ENCODE measurements at places on chromosomes 13 and 19.

DNA sequence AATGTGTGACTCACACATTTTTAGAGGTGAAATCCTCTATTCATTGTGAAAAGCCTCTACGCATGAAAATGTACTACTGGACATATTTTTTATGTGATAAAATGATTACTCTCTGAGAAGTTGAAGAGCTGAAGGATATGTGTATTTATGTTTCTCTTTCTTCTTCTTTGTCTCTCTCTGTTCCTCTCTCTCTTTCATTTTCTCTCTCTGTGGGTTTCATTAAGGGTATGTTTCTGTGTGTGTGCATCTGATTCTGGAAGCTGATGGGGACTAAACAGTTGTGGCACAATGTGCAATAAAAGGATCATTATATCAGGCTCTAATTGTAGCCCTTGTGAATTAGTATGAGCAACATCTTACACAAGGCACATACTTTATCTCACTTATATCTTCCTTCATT lies 867.7 kb downstream of the PCDH9 start:
- no peak for DNase-seq

- DNase-seq = no peak
Observed at GRCh38 chr19:19096641-19097627, 33.1 kb downstream of the SLC25A42 start.

DNA sequence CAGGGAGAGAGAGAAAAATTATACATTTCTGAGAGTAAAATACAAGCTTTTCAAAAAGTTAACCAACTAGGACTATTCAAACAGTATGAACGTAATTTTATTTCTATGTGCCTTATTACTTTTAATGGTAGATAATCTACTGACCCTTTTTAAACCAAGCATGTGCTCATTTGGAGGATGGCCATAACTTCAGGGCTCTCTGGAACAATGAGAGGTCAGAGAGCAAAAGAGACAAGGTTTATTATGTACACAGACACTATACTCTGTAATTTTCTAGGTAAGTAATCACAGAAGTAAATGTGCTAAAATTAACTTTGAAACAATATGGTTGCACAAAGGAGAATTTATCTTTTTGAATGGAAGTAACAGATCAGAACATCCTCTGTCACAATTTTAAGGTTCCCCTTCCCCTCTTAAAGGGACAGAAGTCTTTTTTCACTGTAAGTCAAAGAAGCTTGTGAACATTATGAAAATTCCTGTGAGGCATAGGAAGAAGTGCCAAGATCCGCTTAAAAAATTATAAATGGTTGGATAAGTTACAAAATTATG lies 1.0 kb downstream of the POSTN start:
- DNase-seq = no peak

DNA sequence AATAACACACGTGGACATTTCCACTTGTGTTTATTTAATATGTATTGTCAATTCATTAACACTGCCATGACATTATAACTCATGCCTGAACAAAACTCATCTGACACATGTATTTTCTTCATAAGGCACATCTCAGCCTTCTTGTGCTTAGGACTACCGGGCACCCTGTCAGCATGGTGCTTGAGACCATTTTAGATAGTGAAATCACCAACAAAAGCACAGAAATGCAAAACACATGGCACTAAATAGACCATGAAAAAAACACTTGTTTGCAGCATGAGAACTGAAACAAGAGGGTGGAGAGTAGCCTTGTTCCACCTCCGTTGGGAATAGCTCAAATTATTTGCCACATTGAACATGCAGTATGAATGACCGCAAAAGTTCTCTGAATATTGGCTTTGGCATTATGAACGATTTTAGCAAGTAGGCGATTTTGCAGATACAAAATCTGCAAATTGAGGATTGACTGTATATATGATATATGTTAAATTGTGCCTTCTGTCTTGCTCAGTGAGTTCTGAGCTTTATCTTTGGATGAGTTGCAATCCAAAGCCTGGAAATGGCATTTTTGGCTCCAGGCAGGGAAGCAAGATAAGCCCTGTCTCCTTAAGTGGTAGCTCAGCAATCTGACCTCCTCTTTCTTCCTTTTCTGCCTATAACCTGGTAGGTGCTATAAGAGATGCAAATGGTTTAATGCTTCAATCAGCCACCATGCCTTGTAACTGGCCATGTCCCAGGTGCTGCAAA lies 328.2 kb downstream of the HS6ST3 start:
- no peak for DNase-seq

GRCh38 chr19:6271251-6271650 lies 8.5 kb downstream of the MLLT1 start:
- DNase-seq = no peak

DNA sequence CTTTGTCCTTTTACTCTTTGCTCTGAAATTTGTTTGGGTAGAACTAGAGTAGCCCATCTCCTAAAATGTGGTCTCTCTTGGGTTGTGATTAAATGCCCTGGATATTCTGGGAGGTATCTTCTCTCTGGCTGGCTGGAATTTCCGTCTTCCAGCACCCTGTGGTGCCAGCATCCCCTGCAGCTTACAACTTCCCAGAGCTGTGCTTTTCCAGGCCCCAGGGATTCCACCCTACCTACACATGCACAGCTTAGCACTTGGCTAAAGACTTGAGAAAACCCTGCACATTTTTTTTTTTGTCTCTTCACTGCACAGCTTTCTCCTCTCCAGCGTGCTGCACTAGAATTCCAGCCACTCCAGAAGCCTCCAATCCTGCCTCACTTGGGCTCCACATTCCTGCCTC lies 334.7 kb downstream of the IRS2 start:
- DNase-seq = no peak

- DNase-seq = peak; percentile 46
Observed at GRCh38 chr19:42076380-42076944, 496 bp downstream of the ZNF574 start.

GRCh38 chr19:19366434-19367396 lies 38.8 kb upstream of the GATAD2A start:
- DNase-seq = peak; percentile 69

DNA sequence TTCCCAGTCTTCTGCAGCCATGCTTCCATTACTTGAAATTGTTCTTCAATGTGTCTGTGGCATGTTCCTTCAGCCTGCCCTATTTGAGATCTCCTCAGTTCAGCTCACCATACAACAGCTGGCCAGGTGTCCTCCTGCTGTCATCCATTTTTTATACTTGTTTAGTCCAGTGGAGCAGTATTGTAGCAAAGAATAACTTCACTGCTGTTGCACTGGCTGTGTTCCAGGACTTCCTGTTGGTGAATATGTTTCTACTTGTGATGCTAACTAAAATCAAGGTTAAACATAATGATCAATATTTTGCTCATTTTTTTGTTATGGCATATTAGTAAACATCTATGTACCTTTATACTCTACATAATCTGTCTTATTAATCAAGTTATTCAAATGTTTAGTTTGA lies 1394.1 kb downstream of the PCDH9 start:
- no peak for DNase-seq

GRCh38 chr13:113369881-113370280 lies 6.0 kb upstream of the GRTP1 start:
- no peak for DNase-seq

DNA sequence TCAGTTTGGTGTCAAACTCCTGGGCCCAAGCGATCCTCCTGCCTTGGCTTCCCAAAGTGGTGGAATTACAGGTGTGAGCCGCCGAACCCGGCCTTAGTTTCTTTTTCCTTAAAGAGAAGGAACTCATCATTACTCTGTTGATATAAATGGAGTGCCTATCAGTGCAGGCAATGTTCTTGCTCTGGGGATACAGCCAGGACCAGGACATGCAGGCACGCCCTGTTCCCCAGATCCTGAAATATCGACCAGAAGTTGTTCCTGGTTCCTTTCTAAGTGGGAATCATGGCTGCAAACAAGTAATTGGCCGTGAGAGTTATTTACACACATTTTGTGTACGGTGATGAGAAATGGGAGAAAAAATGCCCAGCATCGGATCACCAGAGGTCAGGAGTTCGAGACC lies 8.4 kb downstream of the DNM2 start:
- DNase-seq = no peak

- DNase-seq = no peak
Observed at GRCh38 chr13:44487989-44488388, 88.1 kb downstream of the TSC22D1 start.

- no peak for DNase-seq
Observed at GRCh38 chr19:46925548-46925950, 64.8 kb downstream of the ARHGAP35 start.

- DNase-seq = no peak
Observed at GRCh38 chr13:46484561-46484960, 68.4 kb upstream of the LRCH1 start.

DNA sequence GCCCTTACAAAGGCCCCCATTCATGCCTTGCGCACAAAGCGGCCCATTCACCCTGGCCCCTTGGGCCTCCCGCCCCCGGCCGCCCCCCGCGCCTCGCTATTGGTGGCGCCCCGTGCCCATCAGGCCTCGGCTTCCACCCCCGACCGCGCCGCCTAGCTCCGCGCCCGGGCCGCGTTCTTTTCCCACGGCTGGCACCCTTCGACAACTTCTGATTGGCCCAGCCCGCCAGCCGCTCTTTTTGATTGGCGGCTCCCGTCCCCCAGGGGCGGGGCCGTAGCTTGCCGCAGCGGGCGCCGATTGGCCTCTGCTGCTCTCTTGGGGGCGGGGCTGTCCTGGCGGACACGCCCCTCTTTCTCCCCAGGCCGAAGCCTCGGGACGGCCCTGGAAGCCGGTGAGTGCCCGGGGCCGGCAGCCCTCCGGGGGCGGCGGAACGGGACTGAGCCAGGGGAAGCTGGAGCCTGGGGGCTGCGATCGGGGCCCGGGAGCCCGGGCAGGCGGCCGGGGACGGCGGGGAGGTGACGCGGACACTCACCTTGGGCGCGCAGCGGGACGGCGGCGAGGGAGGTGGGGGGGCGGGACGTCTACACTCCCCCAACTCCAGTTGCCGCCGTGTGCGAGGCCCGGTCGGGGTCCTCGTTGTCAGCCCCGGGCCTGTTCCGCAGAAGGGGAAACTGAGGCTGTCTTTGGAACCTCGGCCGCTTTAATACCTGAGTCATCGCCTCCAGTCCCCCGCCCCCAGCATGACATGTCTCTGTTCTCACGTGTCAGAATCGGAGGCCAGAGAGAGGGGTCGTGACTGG lies at the start of gene MYH14:
MYH14 (plus strand) TSS at position 342 of the 800 bp plus-strand sequence. CDS start 6,744 bp downstream, outside the sequence.
- DNase-seq = no peak

DNA sequence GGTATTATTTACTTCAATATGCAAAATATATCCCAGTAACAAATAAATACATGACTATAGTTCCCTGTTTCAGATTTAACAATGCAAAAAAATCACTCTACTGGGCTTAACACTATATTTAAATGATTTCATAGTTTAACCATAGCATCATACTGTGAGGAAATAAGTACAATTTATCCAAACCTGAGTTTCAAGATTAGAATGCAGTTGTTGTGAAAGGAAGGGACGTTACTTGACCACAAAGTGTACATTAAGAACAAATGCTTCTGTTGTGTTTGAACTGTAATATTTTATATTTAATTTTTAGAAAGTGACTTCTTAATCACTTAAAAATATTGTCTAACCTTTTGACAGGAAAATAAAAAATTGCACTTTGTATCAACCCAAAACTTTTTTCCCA lies 1747.9 kb upstream of the SPRY2 start:
- no peak for DNase-seq

DNA sequence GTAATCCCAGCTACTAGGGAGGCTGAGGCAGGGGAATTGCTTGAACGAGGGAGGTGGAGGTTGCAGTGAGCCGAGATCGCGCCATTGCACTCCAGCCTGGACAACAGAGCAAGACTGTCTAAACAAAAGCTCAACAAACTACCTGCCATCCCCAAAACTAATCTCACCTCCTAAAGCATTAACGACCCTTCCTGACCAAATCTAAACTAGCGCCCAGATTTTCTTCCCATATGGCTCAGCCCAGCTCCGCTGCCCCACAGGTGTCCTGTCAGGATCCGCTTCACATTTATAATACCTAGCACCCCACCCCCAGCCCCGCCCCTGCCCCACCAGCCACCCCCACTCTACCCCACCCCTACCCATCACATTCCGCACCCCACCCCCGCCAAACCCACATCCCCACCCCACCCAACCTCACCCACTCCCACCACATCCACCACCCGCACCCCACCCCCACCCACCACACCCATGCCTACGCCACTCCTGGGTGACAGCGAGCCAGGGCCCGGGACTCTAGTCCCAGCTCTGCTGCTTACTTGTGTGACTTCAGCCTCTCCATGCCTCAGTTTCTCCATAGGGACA lies 599 bp downstream of the C19orf12 start:
- no peak for DNase-seq

GRCh38 chr13:27442071-27442647 lies 8.2 kb downstream of the MTIF3 start:
- peak; percentile 29 for DNase-seq

GRCh38 chr13:98838776-98839175 lies 86.3 kb upstream of the SLC15A1 start:
- no peak for DNase-seq

GRCh38 chr13:35979361-35979951 lies 151.7 kb downstream of the DCLK1 start:
- no peak for DNase-seq

- DNase-seq = no peak
Observed at GRCh38 chr13:92952161-92952560, 274.4 kb upstream of the GPC6 start.

GRCh38 chr19:17953869-17954268 lies 13.0 kb upstream of the KCNN1 start:
- no peak for DNase-seq

GRCh38 chr13:55554741-55555140 lies 1586.0 kb upstream of the PRR20A start:
- DNase-seq = no peak

- DNase-seq = no peak
Observed at GRCh38 chr19:1227304-1228054, 10.3 kb downstream of the CBARP start.

DNA sequence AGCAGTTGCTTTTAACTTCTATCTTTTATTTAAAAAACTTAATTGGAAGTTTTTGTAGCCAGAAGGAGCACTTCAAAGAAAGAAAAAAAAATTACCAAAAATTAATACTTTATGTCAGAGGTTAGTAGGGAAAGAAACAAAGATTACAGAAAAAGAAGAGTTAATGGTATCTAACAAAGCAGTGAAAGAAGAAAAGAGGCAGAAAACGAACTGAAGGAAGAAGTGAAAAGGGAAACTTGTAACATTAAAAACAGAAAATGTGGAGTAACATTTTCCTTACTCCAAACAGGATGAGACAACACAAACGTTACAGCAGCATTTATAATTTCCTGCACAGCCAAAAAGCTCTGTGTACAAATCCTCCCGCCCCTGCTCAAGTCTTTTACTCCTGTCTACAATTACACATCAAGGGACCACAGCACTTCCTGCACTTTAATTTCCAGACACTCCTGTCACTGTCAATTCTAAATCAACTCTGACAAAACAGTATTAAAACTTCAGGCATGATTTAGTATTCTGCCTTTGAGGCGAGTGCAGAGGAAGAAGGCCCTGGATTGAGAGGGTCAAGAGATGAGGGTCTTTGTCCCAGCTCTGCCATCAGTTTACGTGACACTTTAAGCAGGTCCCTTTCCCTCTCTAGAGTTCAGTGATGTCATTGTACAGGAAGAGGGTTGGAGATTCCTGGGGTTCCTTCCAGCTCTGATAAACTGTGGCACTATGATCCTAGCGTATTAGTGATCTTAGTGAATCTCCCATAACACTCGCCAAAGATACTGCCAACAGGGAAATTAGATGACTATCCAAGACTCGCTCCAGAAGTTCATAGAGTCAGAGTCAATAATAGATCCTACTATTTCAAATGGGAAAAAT lies 53.2 kb upstream of the LSM14A start:
- no peak for DNase-seq
